LHCN-M2 (cell line): ENCODE measurements at places on chromosomes 7 and 10. TPM values are rescaled to one million over a fixed set of nuclear protein-coding genes. Genes with fewer than 3 reads are reported as not detected.

Gene TSPAN12
- 6.2 and 6.4 TPM in 2 replicates for total RNA-seq

Gene SAP25
- 2.4 TPM in 1 of 2 replicates, not detected in the other for total RNA-seq

Gene CAMK2B
- total RNA-seq: 0.06 TPM in 2 replicates

Gene EIF5AL1
- total RNA-seq: 0.45 and 0.63 TPM in 2 replicates

Gene TMEM213
- not detected in 2 replicates for total RNA-seq

Gene CTAGE4
- total RNA-seq: 0.06 TPM in 1 of 2 replicates, not detected in the other

Gene OTUD1
- 3.7 and 3.8 TPM in 2 replicates for total RNA-seq

Gene ATP6V0A4
- total RNA-seq: 0.06 and 0.19 TPM in 2 replicates

Gene IL2RA
- total RNA-seq: not detected in 2 replicates

Gene HOXA4
- 7.5 and 8.9 TPM in 2 replicates for total RNA-seq

Gene CNNM1
- 0.17 and 0.32 TPM in 2 replicates for total RNA-seq

Gene TMEM273
- not detected in 2 replicates for total RNA-seq

Gene SPDYE2
- total RNA-seq: not detected in 2 replicates

DNA sequence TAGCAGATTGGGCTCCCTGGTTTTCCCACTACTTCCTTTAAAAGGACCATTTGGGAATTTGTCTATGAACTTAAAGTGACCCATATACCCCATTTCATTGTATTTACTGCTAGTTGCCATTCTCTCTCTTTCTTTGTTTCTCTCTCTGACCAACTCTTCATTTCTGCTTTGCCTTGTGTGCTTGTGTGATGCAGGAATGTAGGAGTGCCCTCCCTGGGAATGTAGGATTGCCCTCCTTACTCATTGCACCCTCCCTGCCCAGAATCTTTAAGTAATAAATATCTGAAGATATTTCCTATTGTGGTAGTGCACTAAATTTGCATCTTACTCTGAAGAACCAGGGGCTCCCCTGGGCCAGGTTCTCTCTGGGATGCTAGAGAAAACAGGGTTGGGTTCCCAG is 47.3 kb upstream of the KLF14 start:
- DNase-seq: no peak

- DNase-seq: peak; percentile 14
Observed at GRCh38 chr10:132532749-132533560, 4.6 kb upstream of the INPP5A start.

DNA sequence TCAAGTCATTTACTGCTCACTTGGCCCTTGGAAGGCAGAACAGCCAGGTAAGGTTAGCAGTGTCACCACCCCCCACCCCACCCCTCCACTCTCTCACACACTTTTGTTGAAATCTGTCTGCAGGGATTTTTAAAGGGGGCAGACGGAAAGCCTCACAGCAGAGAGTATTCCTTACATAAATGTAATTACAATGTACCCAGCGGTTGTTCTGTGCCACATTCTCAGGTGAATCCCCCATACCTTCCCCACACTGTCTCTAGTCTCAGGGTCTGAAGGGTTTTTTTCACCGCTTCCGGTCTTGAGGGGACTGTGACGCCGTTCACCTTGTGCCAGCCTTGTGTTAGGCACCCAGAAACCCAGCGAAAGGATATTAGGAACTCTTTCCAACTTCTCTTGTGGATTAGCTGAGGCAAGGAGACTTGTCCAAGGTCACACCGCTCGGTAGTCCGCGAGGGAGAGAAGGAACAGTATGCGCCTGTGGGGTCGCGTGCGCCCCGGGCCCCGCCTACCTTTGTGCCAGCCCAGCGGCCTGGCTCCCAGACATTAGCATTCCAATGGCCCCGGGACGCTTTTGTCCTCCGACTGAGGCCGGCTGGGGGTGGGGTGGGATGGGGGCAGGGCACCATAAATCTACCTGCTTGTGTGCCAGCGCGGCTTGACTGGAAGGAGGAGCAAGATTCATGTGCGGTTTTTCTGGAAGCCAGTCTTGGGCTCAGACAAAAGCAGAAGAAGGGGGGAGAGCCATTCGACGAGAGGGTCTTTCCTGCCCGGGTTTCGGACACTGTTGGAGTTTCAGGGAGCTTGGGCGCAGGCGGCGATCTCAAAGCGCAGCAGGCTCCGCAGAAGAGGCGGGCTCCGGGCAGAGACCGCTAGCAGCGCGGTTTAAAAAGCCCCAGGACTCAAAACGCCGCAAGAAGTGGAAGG is 4.5 kb downstream of the NEUROG3 start:
- no peak for DNase-seq

GRCh38 chr10:124743191-124744101 is 732 bp downstream of the FAM53B start:
- DNase-seq: peak; percentile 31

GRCh38 chr7:9711259-9711918 is 1262.3 kb upstream of the PHF14 start:
- no peak for DNase-seq

- peak; percentile 33 for DNase-seq
Observed at GRCh38 chr7:126689037-126689436, 563.7 kb downstream of the GRM8 start.

- DNase-seq: no peak
Observed at GRCh38 chr10:123150986-123151736, 3.0 kb upstream of the BUB3 start.

GRCh38 chr7:27688646-27689045 is 26.0 kb upstream of the HIBADH start:
- DNase-seq: no peak

- DNase-seq: no peak
Observed at GRCh38 chr10:128084364-128084763, 41.9 kb downstream of the MKI67 start.

DNA sequence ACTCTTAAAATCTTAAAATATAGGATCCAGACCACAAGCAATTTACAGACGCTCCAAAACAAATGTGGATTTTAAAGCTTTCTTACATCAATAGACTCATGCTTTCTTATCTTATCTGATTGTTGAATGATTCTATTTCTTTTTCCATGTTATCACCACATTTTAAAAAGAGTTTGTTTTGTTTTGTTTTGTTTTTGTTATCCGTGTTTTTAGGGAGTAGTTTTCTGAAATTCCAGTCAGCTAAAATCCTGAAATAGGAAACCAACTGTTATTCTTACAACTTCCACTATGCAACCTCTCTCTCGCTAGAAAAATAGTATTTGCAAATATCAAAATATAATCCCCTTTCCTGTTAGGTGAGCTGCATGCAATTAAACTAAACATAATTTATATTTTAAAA is 251.0 kb downstream of the PCDH15 start:
- DNase-seq: no peak

DNA sequence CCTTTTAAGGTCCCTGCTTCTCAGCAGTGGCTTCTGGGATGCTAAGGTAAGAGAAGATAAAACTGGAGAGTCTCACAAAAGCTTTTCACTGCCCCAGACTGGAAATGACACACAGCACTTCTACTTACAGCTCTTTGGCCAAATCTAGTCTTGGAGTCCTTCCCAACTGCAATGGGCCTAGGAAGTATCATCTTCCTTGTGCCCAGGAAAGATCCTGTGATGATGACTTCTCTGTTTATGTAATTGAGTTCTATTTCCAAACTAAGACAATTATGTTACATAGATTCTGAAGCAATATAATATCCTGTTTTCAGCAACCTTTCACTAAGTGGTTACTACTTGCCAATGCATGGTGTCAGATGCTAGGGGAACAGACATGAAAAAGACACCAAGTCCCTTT is 234.1 kb downstream of the PTEN start:
- no peak for DNase-seq

- DNase-seq: no peak
Observed at GRCh38 chr10:103795634-103796270, 59.6 kb downstream of the SH3PXD2A start.

DNA sequence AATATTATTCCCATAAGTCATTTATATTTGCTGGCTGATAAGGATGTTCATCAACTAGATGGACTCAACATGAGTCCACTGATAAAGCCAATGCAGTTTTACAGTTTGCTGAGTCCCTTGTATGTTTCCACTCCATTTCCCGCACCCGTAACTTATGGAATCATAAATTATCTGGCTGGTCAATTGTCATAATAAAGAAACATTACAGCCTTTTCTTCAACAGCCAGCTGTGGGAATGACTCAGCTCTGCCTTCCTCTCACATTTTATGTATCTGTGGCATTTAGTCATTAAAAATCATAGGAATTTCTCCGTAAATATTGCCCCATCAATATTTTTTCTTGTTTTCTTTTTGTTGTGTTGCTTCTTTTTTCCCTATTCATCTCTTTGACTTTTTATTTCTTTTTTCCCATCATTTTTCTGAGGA is 22.3 kb upstream of the TMEM26 start:
- DNase-seq: peak; percentile 76

- no peak for DNase-seq
Observed at GRCh38 chr10:7474388-7474787, 63.6 kb upstream of the SFMBT2 start.

DNA sequence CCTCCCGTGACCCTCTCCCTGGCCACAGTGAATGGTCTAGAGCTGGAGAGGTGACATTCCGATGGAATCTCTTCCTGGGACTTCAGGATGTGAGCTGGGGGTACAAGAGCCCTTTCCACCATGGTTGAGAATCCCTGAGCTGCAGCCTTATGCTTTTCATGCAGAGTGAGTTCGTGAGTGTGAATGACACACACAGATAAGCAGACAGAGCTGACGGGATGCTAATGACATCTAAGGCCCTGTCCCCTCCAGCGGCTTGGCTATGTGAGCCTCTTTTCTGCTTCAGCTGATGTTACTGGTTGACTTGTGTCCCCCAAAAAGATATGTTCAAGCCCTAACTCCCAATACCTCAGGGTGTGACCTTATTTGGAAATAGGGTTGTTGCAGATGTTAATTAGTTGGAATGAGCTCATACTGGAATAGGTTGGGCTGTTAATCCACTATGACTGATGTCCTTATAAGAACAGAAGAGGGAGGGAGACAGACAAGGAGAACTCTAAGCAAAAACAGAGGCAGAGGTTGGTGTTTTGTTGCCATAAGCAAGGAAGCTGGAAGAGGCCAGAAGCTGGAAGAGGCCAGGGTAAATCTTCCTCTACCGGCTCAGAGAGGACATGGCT is 111.1 kb upstream of the AFAP1L2 start:
- DNase-seq: no peak

DNA sequence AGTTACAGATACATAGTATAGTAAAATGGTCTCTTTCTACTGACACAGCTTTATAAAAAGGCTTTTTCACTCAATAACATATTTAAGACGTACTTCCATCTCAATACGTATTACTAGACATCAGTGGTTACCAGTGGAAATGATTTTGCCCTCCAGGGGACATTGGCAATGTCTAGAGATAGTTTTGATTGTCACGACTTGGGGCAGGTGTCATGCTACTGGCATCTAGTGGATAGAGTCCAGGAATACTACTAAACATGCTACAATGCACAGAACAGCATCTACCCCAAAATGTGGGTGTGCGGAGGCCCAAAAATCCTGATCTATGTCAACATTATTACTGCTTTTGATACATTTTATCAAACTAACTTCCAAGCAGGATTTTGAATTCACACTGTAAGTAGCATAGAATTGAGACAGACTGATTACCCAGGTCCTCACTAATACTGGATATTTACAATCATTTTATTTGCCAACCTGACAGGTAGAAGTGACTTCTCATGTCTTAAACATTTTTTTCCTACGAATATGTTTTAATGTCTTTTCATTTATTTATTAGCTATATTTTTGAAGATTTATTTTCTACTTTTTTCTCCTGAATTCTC is 53.8 kb downstream of the HGF start:
- peak; percentile 83 for DNase-seq

DNA sequence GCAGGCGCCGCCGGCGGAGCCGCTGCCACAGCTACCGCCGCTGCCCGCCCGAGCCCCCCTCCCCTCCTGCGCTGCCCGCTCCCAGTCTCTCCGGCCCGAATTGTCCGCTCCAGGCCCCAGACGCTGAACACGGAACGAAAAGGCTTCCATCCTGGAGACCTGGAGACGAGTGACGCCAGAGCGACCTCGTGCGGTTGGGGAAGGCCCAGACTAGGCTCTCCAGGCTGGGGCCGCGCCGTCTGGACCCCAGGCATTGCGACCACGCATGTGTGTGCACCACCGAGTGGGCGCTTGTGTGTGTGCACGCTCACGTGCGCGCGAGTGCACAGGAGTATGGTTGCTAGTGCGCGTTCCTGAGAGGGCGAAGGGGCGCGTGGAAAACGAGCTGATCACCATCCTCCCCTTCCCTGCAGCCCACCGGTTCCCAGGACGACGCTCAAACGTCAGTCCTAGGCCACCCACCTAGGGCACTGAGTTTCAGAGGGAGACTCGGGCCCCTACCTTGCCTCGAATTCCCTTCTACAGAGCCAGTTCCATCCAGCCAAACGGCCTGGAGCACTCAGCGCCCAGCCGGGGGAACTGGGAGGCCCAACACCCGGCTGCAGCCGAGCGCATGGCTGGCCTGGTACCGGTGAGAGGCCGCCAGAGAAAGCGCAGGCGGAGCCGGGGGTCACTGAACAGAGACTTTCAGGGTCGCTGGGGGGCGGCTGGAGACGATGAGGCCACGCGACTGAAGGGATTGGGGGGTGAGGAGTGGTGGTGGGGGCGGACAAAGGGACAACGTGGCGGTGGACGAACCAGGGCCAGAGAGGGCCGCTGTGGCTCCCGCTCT is 11.6 kb downstream of the LBX1 start:
- peak; percentile 27 for DNase-seq

GRCh38 chr7:25968205-25968993 is 183.6 kb upstream of the NFE2L3 start:
- DNase-seq: peak; percentile 17

- DNase-seq: peak; percentile 16
Observed at GRCh38 chr10:18216482-18216881, 76.3 kb downstream of the CACNB2 start.

- peak; percentile 74 for DNase-seq
Observed at GRCh38 chr10:24685958-24686540, 37.6 kb downstream of the ARHGAP21 start.

DNA sequence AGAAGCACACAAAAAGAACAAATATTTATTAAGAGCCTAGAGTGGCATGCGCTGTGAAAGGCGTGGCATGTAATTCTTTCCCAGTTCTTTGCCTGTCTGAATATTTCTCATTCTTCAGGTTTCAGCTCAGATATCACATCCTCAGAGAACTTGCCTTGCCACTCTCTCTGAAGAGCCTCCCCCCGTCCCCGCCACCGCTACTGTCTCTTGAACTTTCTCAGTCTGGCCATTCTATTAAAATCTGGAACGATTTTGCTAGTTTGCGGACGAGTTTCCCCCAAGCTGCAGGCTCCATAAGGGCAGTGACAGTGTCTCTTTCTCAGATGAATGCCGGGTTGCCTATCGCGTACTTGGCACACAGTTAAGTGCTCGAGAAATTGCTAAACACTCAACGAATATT is 787 bp upstream of the PLEKHA1 start:
- peak; percentile 6 for DNase-seq

DNA sequence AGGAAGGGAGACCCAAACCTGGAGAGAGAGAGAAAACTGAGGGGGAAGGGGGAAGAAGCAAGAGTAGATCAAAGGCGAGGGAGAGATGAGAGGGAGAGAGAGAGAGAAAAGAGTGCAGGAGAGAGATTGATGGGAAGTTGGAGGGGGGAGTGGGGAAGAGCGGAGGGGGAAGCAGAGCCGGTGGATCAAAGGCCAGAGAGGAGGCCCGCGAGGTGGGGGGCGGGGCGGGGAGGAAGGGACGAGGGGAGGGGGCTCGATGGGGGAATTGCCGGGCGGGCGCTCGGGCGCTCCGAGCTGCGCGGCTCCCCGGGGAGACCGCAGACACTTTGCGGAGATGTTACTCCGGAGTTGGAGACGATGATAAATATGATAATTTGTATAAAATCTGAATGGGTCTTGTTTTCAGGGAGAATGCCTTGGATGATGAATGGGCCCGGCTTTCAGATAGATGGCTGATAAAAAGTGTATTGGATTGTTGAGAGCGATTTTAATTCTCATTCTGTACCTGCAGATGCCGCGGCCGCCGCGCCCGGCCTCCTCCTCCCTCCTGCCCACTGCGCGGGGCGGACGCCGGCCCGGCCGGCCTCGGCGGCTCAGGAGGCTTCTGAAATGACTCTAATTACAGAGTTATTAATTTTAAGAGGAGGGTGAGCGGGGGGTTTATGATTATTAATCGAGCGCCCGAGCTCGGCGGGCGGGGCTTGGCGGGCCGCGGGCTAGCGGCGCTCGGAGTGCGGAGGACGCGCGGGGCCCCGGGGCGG is 21.4 kb upstream of the PAX2 start:
- DNase-seq: no peak
